SW 1271 (cell line): ENCODE measurements at places on chromosomes 5 and 9.

DNA sequence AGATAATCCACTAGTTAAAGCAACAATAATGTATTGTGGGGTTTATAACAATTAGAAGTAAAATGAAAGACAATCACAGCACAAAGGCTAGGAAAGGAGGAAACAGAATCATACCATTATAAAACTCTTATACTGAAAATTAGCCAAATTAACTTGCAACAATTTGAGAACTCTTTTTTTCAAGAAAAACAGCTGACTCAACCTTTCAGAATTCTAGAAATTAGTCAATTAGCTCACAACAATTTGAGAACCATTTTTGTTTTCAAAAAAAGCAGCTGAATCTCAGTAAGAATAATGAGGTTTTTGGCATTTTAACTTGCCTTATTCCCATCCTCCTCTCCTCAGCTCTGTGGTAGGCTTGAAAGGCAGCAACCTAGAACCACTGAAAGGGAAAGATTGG, 269.9 kb downstream of the NPR3 start:
- no peak for DNase-seq

- no peak for DNase-seq
Measured at GRCh38 chr9:74935008-74935407, 17.7 kb downstream of the C9orf40 start.

DNA sequence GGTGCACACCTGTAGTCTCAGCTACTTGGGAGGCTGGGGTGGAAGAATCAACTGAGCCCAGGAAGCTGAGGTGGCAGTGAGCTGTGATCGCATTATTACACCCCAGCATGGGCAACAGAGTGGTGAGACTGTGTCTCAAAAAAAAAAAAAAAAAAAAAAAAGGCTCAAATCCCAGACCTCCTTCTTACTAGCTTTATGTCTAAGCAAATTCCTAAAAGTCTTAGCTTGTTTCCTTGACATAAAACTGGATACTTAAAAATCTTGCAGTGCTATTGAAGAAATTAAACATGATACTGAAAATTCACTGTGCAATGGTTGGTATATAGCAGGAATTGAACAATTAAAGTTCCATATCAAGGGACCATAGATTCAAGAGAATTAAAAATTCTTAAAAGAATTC, 45.0 kb downstream of the PCDHGC5 start:
- DNase-seq = no peak

GRCh38 chr5:58849223-58849622, 266.3 kb downstream of the RAB3C start:
- DNase-seq = no peak

GRCh38 chr5:126527158-126527557, 67.9 kb downstream of the ALDH7A1 start:
- no peak for DNase-seq

DNA sequence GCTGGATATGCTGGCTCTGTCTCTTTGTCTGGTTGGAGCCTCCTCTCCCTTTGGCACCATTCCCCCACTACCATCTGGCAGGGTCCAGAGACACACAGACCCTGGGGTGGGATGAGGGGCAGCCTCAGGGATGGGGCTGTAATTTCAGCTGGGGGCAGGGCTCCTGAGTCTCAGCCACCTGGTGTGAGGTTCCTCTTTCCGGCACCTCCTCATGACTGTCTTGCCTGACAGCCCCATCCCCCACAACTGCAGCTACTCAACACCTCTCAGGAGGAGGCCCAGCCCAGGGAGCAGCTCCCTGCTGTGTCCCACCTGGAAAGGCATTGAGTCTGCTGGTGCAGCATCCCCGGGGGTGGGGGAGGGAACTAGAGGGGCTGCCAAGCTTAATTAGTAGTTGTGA, 11.7 kb upstream of the RPS14 start:
- DNase-seq = no peak

DNA sequence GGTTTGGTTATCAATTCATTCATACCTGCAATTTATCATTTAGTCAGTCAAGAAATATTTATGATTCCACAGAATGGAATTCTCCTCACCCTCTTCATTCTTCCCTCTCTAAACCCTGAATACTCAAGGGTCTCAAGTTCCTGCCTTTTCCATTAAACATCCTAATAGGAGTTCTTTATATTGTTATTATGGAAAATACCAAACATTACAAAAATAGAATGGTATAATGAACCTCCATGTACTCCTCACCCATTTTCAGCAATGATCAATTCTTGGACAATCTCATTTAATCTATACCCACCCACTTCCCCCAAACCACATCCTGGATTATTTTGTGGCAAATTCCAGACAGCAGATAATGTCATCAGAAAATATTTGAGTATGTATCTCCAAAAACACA, 74.5 kb downstream of the ADAMTS12 start:
- no peak for DNase-seq

DNA sequence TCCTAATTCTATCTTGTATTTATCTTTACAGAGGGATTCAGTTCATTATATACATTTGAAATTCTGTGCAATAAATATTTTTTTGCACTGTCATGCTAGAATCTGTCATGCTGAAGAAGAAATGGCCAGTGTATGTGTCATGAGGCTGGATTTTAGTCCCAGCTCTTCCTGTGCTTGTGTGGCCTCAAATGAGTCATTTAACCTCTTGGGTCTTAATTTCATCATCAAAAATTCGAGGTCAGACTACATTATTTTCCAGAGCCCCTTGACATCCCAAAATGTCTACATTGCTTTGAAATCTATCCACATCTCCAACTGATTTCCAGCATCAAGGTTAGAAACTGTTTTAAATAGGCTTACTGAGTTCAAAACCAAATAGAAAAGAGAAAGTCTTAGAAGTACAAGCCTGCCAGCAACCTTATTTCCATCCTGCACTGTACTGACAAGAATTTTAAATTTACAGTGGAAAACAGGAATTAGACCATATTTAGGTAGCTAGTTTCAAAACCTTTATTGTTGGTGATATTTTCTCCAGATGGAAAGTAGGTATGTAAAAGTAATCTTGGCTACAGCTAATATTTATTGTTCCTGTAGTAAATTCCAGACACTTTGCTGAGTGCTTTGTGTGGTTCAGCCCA, 96.7 kb upstream of the MAMDC2 start:
- peak; percentile 83 for DNase-seq

DNA sequence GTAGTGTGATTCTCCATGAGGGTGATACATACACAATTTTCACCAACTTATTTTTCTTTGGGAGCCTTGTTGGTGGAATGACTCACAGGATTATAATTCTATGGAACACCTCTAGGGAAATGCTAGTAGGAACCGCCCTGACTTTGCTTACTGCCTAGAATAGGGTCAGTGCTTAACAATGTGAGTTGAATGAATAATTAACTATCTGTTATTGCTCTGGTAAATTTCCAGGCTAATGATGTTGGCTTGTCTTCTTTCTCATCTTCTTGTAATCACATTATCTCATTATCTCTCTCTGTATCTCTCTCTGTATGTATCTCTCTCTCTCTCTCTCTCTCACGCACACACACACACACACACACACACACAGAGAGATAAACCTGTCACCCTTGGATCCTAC, 291.1 kb downstream of the TRIM32 start:
- DNase-seq = no peak

- DNase-seq = no peak
Measured at GRCh38 chr5:97628807-97629206, 445.8 kb upstream of the RIOK2 start.

DNA sequence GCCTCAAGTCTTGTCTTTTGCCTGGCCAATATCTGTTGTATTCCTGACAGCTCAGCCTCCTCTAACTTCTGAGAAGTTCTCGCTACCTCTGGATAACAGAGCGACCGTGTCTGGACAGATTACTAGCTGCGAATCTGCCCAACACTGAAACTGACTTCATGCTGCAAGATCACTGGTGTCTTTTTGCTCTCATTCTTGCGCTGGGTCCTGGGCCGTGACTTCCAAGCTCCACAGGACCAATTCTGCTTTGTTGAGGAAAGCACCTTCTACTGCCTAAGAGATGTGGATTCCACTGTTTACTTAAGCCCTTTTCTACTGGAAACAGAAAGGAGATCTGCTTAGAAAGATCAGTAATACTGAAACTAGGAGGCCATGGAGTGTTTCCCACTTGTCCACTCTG, 978.8 kb upstream of the DMAC1 start:
- DNase-seq = no peak

DNA sequence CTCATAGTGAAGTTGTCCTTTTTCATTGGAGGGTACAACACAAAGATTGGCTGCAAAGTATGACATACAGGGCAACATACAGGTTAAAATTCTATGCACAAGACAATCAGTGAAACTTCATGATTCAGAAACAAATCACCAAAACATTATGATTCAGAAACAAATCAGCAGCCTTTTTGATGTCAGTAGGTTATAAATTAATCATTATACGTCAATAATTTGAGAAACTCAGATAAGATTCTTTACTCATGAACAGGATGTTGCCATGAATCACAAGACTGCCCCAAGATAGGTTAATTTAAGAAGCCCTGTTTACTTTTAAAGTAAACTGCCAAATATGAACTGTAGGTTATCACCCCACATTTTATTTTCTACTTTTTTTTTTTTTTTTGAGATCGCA, 62.2 kb upstream of the IL33 start:
- no peak for DNase-seq

DNA sequence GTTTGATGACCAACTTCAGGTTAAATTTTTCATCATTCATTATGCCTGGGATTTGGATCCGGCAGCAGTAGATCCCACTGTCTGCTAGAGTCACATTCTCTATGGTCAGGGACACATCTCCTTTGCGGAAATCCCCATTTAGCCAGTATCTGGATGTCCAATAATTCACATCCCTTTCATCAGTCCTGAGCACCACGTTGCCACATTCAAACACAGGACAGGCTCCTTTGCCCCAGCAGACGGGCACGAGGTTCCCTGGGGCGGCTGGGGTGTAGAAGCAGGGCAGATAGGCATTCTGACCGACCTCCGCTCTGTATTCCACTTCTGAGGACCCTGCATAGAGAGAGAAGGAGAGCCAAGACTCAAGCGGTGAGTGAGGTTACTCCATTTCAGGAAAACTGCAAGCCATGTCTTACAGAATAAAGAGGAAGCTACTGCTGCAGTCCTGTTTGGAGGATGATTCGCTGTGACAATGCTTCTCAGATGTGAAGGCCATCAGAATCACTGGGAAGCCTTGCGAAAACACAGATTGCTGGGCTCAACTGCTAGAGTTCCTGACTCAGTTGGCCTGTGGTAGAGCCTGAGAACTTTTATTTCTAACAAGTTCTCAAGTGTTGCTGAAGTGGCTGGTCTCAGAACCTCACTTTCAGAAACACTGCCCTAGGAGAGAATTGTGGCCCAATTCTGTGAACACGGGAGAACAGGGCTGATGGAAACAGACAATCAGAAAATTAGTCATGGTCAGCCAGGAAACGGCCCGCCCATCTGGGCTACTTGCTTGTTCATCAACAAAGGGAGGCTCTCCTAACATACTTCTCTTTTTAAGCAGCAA, 2.0 kb downstream of the HAVCR2 start:
- no peak for DNase-seq

- DNase-seq = no peak
Measured at GRCh38 chr5:117299936-117300328, 725.3 kb upstream of the SEMA6A start.

GRCh38 chr5:112142769-112143270, 276.3 kb downstream of the EPB41L4A start:
- no peak for DNase-seq

GRCh38 chr9:10396615-10397014, 216.2 kb downstream of the PTPRD start:
- no peak for DNase-seq

GRCh38 chr9:70835323-70835722, 286.1 kb downstream of the TRPM3 start:
- DNase-seq = no peak

- no peak for DNase-seq
Measured at GRCh38 chr5:76742583-76742982, 26.7 kb downstream of the F2R start.

GRCh38 chr9:124489222-124489621, 18.0 kb downstream of the NR5A1 start:
- DNase-seq = no peak

- no peak for DNase-seq
Measured at GRCh38 chr9:15426019-15426418, 3.3 kb downstream of the SNAPC3 start.

GRCh38 chr5:42361315-42361688, 61.9 kb upstream of the GHR start:
- DNase-seq = no peak

DNA sequence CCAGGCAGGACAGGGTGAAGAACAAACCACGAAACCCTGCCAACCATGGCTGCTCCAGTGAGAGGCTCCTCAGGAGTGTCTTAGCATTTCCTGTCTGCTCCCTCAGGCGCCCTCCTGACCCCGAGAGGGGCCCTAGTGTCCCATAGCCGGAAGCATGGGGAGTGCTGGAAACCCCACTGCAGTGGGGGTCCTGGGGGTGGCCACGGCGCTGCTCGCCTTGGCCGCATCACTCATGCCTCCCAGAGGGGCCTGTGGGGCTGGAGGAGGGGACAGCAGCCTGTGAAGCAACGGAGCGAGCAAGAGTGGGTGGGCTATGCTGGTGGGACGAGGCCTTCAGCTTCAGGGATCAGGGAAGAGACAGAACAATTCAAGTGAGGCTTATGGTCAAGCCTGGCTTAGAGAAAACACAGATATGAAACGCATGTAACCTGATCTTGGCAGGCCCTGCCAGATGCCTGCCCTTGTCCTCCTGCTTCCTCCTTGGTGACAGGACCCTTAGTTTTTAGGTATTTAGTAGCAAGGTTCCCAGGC, 219.1 kb downstream of the FANCC start:
- DNase-seq = no peak

- no peak for DNase-seq
Measured at GRCh38 chr5:30104872-30105596, 1088.5 kb upstream of the CDH6 start.

DNA sequence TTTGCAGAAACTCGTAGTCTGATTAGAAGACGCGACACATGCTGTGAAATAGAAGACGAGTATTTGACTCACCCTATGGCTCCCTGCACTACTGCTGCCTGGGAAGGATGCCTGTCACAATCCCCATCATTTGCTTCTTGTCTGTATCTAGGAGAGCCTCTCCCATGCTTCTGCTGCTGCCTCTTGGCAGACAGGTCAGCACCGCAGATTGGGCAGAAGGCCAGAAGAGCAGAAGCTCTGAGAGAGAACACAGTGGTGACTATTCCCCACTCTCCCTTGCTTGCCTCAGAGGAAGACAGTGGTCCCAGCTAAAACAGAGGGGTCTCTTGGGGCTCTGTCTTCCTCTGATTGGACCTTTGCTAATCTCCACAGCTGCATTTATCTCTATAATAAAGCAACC, 84.0 kb upstream of the SMIM32 start:
- no peak for DNase-seq

- DNase-seq = no peak
Measured at GRCh38 chr9:36551910-36552309, 20.8 kb upstream of the MELK start.

GRCh38 chr9:129972816-129973215, 70.2 kb downstream of the FNBP1 start:
- no peak for DNase-seq

- DNase-seq = no peak
Measured at GRCh38 chr9:126857261-126857960, 3.0 kb upstream of the ZBTB34 start.
